ENCODE measurements at places on chromosomes 2 and 18.

GRCh38 chr2:3598197-3598910 is 3.4 kb downstream of the COLEC11 start:
- no peak for DNase-seq

GRCh38 chr2:218369330-218369729 is 12.7 kb downstream of the CATIP start:
- DNase-seq = no peak

DNA sequence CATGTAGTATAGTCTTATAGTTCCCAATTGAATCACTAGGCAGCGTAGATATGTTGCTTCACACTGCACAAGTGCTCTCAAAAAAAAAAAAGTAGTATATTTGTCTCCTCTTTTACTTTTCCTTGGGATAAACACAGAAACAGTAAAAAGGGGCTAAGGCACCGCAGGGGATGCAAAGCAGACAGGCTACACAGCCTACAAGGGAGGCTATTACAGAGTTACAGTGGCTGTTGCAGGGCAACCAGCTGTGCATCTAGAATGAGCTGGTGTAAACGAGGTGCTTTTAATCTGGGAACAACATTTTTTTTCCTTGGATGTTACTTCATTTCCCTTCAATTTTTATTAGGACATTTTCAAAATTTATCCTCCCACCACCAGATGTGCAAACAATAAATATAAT is 1934.7 kb upstream of the CELF4 start:
- DNase-seq = no peak

- no peak for DNase-seq
Observed at GRCh38 chr2:20291106-20291564, 59.5 kb downstream of the PUM2 start.

- DNase-seq = no peak
Observed at GRCh38 chr2:101040072-101040471, 38.0 kb downstream of the RPL31 start.

DNA sequence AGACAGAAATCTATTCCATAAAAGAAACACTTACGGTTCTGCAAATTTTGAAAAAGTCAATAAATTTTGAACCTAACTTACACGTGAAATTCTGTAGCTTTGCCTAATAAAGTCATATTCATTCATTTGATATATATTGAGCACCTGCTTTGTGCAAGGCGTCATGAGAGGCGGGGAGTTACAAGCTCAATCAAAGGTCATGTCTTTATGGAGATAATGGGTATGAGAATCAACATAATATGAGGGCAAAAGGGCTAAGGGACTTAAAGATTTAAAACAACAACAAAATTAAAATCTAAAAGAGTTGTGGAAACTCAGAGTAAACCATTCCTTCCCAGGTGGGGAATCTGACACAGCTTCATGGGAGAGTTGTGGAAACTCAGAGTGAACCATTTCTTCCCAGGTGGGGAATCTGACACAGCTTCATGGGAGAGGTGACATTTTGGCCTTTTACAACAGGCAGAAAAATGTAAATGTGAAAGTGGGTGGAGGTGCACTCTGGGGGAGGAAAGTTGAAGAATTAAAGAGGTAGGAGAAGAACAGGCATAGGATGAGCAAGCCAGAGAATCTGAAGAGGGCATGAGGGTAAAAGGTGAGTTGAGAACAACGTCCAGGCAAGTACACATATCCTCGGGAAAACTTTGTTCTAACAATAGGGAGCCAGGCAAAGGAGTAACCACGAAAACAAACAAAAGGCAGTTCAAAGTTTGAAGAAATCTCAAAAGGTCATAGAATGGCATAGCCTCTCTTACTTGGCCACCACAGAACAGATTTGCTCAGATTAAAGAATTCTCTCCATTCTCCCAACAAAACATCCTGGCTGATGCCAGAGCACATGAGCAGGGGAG is 49.5 kb upstream of the CD226 start:
- no peak for DNase-seq

DNA sequence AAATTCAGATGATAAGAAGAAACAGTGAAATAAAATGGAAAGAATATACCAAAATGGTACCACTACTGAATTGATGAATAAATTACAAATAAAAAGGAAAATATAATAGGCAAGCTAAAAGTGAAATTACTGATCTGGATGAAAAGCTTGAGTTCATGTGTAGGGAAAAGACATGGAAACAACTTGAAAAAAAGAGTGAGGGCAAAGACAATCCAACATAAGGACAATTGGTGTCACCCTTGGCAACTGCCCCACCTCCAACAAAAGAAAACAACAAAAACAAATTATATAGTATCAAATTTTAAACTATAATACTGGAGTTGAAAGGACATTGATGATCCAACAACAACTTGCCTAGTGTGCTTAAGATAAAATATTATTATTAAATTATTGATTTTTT is 37.6 kb downstream of the PPP1R1C start:
- DNase-seq = no peak

- DNase-seq = no peak
Observed at GRCh38 chr18:67001052-67001451, 397.2 kb upstream of the CDH19 start.

GRCh38 chr18:11387880-11388279 is 221.5 kb upstream of the SLC35G4 start:
- no peak for DNase-seq

- DNase-seq = no peak
Observed at GRCh38 chr2:128303095-128303791, 15.4 kb downstream of the HS6ST1 start.

- no peak for DNase-seq
Observed at GRCh38 chr2:235394278-235394828, 99.5 kb upstream of the AGAP1 start.

DNA sequence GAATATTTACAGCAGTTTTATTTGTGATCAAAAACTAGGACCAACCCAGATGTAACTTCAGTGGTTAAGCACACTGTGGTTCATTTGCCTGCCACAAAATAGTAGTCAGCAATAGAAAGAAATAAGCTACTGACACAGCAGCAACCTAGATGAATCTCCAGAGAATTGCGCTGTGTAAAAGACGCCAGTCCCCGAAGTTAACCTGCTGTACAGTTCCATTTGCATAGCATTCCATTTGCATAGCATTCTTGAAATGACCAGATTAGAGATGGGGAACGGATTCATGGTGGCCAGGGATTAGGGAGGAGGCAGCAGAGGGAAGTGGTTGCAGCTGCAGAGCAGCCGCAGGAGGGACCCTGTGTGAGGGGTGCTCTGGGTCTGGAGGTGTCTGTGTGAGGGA is 39.3 kb upstream of the NFATC1 start:
- DNase-seq = no peak

DNA sequence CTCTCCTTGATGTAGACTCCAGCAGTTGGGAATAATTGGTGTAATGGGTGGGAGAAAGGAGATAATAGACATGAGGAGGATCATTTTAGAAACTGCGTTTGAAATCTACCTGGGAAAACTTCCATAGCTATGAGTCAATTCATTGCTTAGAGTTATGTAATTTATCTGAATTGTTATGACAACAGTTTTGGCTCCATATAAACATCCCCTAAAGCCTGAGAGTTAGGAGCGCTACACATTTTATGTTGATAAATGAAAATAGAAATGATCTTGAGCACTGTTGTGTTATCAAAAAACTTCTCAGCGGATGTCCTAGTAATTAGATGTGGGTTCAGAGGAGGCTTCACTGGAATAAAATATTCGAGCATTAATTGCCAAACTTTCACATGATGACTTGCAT is 573.4 kb downstream of the TSN start:
- no peak for DNase-seq

DNA sequence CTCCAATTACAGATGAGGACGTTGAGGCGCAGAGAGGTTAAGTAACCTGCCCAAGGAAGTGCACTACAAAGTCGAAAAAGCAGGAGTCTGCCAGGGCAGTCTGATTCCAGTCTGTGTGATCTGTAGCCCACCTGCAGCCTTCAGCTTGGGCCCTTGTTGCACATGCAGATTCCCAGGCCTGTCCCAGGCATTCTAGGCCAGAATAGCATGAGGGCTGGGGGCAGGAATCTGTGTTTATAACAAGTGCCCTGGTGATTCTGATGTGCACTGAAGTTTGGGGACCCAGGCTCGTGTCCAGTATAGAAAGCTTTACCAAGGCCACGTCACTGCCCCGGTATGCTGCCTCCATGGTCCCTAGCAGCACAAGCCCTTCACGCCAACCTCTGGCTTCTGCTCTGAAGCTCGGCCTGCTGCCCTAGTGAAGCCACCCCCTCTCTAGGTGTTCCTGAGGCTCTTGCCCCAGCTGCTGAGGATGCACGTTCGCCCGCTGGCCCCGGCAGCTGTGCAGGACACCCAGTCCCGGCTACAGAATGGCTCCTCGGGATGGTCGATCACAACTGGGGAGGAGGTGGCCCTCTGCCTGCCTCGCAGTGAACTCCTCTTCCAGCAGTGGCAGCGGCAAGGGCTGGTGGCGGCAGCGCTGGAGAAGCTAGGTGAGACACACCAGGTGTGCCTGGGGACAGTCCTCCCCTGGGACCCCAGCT is 4.6 kb downstream of the CHRNG start:
- DNase-seq = no peak

DNA sequence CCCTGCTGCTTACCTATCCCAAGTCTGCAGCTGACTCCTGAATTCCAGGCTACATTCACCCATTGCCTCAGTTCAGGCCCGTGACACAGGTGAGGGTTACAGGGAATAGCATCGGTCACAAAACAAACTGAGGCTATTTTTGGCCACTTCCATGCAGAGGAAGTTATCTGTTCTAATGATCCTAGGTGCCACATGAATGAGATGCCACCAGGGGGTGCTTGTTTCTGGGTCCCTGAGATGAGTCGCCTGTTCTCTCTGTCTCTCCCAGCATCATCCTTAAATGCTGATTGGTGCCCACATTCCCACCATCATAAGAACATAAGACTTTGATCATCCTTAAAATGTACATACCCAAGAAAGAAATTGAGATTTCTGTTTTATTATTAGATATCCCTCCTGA is 119.0 kb upstream of the CELF4 start:
- no peak for DNase-seq

- DNase-seq = no peak
Observed at GRCh38 chr2:28895189-28895893, 874 bp downstream of the WDR43 start.

- DNase-seq = no peak
Observed at GRCh38 chr2:64987956-64988419, 1.2 kb upstream of the SLC1A4 start.

DNA sequence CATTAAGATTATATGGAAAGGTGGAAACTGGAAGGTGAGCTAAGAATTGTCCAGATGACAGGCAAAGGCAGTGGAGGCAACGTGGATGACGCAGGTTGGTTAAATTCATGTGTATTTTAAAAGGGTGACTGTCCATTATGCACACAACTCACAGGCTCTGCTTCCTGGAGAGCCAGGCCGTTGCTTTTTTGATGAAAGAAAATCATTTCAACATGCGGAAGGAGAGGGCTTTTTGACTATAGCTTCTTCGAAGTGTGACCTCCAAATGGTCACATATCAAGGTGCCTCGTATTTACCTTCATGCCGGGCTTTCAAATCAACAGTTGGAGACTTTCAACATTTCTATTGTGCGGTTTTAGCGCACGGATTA is 126.7 kb downstream of the MYCN start:
- DNase-seq = no peak

- DNase-seq = no peak
Observed at GRCh38 chr2:100235098-100235497, 87.2 kb downstream of the LONRF2 start.

- DNase-seq = no peak
Observed at GRCh38 chr2:10775831-10776230, 36.8 kb downstream of the PDIA6 start.

- peak; percentile 47 for DNase-seq
Observed at GRCh38 chr2:45121236-45121927, 112.1 kb upstream of the SIX2 start.

GRCh38 chr2:46981662-46982350 is 66.2 kb upstream of the MCFD2 start:
- no peak for DNase-seq

- no peak for DNase-seq
Observed at GRCh38 chr2:176200971-176201370, 12.5 kb downstream of the HOXD1 start.

- peak; percentile 68 for DNase-seq
Observed at GRCh38 chr2:8378016-8378810, 303.6 kb upstream of the ID2 start.

- no peak for DNase-seq
Observed at GRCh38 chr2:97658691-97659157, 5.1 kb downstream of the ACTR1B start.

GRCh38 chr2:51990684-51991083 is 958.8 kb upstream of the NRXN1 start:
- DNase-seq = no peak

GRCh38 chr2:187495324-187495723 is 47.3 kb upstream of the CALCRL start:
- no peak for DNase-seq

GRCh38 chr18:72378016-72378415 is 166.1 kb downstream of the CBLN2 start:
- no peak for DNase-seq

- DNase-seq = no peak
Observed at GRCh38 chr2:68039317-68039716, 23.5 kb downstream of the C1D start.

GRCh38 chr18:29160170-29160569 is 983.2 kb upstream of the CDH2 start:
- no peak for DNase-seq

- no peak for DNase-seq
Observed at GRCh38 chr2:167115541-167115940, 227.3 kb downstream of the XIRP2 start.

DNA sequence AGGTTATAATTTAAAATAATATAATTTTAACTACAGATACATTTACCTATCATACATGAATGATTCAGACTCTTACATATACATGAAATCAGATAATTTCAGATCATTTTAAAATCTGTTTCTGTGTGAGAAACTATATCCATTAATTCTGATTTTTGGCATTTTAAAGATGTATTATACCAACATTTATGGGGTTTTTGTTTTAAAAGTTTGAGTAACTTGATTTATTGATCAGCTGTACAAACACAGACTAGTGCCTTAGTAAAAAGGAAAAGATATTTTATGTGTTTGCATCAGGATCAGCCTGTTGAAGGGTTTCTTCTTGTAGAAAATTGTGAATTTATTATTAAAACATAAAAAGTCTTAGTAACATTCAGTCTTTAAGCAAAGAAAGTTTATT is 59.9 kb downstream of the KIAA1328 start:
- DNase-seq = no peak

GRCh38 chr2:78351208-78351607 is 674.3 kb upstream of the REG3G start:
- DNase-seq = no peak

GRCh38 chr2:231357931-231358330 is 37.6 kb upstream of the B3GNT7 start:
- DNase-seq = no peak

- no peak for DNase-seq
Observed at GRCh38 chr2:82226441-82226840, 1921.9 kb upstream of the LRRTM1 start.

GRCh38 chr2:29954316-29954715 is 32.9 kb upstream of the ALK start:
- no peak for DNase-seq

- peak; percentile 84 for DNase-seq
Observed at GRCh38 chr2:240288087-240288521, 147.4 kb upstream of the GPC1 start.

DNA sequence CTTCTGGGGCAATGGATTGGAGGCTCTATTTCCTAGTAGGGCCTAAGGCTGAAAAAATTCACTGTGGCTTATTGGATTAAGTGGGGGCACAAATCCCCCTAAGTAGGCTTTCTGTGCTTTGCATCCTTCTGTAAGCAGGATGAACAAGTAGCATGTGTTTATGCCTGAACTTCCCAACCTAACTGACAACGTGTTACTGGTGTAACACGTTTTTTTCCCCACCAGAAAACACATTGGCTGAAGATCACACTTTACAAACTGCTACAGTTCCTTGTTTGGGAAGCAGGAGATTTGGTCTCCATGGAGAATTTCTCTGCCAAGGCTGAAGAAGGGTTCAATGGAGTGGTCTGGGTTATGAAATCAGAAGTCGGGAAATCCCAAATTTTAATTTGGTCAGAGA is 7.2 kb upstream of the ITGA6 start:
- DNase-seq = no peak
